Head of caudate nucleus (tissue), 42 donors: ENCODE measurements at places on chromosomes 7 and 10.

- DNase-seq: no peak
Observed at GRCh38 chr7:101614939-101615302, 14.2 kb downstream of the MYL10 start.

DNA sequence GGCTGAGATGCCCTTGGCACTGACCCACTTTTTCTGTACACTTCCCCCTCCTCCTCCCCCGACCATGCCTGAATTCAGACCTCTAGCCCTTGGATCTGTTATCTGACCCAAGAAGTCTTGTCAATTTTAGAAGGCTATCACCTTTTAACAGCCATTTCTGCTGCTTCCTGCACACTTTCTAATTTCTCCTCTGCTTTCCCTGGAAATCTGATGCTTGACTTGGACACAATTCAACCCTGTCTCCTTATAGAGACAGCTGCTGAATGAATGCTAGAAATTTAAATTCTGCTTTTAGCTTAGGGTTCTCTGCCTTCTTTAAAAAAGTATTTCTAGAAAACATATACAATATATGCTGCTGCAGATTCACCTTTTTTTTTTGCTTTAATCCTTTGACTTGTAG lies 417.9 kb upstream of the KLF6 start:
- DNase-seq: no peak

DNA sequence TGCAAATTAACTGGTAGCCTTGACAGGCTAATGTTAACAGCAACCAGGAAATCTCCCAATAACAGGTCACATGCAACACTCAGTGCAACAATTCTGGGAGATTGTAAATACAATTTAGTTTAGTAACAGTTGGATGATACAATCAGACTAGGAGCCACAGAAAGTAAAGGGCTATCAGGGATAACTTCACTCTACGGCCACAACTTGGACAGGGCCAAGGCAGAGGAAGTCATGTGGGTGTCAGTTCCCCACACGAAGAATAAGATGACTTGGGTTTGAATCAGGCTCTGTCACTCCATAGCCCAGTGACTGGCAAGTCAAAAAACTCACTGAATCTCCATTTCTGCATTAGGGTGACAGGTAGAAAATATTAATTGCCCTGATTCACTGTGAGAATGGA lies 217.3 kb upstream of the CCDC6 start:
- DNase-seq: no peak

DNA sequence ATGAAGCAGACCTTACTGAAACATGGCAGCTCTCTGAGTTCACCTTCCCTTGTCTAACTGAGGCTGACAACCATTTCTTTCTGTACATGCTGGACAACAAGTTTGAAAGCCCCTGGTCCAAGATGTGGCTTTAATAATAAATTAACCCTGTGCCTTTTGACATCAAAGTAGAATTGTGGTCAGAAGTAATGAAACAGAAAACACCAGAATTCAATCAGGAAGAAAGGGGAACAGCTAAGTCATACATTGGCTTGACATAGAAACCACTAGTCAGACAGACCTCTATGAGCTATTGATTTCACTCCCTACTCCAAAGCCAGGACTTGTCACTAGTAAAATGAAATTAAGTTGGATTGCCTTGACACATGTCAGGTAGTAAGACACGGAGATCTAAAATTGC lies 175.2 kb upstream of the ASAH2 start:
- no peak for DNase-seq

DNA sequence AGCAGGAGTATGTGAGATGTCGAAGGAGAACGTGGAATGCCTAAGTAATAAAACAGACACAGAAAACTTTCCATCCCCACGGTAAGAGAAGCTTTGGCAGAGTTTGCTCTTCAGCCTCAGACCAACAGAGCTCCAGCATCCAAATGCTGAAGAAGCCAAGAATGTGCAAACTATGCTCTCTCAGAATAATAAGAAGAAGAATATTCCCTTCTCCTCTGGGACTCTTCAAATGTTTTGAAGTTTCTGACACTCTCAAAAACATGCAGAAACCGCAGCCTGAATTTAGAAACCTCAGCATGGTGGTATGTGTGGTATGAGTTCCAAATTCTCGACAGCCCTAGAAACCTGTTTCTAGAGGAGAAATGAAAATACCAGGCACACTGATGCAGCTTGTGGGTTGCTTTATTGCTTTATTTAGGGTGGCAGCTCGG lies 113.3 kb downstream of the KCNMA1 start:
- no peak for DNase-seq

GRCh38 chr7:140192620-140193019 lies 15.8 kb upstream of the KDM7A start:
- no peak for DNase-seq

DNA sequence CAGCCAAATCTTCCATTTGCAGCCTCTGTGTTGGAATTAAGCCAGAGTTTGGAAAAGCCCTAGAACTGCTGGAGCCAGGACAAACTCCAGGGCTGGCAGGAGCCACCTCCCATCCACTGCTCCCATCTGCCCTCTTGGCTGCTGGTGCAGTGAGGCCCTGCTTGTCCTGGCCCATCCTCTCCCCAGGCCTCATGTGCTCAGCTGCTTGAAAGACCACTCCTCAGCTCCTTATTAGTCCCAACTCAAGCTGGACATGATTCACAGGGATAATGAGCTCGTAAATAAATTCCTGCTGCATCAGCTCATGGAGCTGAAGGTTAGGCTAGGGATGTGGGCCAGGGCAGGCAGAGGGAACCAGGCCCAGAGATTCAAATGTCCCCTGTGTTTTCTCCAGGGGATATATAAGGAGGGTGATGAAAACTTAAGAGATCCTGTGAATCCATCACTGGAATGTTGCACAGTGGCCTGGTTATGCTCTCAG lies 282.8 kb downstream of the RPS24 start:
- peak; percentile 23 for DNase-seq
